ENCODE measurements at places on chromosomes 1 and 21.

DNA sequence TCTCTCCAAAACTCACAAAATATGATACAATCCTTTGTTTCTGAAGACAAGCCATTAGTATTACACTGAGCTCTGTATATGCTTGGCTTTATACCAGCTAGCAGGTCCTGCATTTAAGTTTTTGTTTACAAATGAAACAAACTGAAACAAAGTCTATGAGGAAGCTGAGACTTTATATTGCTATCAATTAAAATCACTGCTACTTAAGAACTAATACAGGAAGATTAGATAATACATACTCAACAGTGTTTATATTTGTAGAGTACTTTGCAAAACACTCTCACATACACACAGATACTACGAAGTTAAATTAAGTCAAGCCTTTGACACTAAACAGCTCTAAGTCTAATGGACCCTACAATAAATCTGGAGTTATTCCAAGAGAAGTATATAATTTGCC, 247.4 kb downstream of the CRB1 start:
- no peak for DNase-seq

DNA sequence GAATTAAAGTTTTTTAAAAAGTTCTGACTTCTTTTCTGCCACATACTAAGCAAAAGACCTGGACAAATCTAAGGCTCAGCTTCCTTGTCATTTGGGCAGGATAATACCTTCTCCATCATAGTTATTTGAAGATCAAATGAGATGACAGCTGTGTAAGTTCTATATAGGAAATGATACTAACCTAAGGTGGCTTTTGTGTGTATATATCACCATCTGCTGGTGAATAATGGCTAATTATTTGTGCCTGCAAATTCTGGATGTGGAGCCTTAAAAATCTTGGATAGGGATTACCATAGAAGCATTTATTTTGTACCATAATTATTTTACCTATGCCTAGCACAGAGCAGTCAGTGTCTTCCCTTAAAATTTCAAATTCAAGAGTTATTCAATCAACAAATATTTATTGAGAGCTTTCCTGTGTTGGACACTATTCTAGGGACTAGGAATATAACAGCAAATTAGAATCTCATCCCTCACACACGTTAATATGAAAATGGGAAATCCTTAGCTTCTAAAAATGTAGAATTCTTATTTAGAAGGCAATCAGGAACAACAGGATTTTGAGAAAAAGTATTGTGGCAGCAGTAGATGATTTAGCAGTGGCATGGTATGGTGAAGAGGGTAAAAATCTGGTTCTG, 89.8 kb downstream of the TMEM200B start:
- DNase-seq, result peak; percentile 67

GRCh38 chr21:42061195-42061985, 9.7 kb upstream of the UMODL1 start:
- peak; percentile 38 for DNase-seq

- no peak for DNase-seq
These were observed 1.8 kb downstream of the SWT1 start for GRCh38 chr1:185158800-185159199.

DNA sequence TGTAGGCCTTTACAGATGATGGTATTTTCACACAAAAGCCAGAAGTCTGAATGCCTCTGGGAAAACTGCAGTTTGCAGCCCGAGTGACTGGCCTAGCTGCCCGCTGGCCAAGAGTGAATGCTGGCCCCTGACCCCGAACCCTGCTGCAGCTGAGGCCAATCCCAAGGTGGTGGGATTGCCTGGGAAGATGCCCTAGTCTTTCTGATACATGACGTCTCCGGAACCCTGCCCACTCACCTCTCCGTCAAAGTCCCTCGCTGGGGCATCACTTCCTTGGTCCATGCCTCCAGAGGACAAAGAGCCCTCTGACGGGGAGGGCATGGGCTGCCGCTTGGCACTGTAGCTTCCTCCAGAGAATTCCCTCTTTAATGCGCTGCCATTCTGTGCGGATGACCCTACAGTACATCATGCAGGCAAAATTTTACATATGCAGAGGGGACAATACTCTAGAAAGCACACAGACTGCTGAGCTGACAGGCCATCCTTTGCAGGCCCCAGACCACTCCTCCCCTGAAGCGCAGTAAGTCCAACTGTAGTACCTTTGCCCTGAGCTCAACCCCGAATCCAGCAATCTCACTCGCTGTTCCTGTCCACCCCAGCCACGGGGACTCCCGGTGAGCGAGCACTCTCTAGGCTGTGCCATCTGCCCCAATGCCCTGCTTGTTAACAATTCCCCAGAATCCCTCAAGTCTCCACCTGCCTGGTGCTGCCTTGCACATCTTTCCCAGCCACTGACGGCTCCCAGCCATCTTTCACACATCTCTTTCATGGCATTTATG, 54.7 kb downstream of the COQ8A start:
- DNase-seq, result no peak

DNA sequence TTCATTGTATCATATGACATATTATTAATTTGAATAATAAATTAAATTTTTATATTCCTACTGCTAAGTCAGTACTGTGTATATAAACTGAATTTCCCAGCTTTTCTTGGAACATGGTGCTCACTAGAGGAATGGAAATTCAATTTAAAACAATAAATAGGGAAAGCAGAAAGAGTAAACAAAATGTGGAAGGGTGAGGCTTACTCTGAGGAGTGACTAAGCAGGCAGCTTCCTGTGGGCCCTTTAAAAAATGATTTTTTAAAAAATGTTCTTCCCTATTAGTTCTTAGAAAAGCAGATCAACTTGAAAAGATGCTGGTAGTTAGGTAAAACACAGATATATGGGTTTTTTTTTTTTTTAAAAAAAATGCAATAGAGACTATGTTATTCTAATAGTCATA, 49.5 kb upstream of the S1PR1 start:
- DNase-seq, result no peak

DNA sequence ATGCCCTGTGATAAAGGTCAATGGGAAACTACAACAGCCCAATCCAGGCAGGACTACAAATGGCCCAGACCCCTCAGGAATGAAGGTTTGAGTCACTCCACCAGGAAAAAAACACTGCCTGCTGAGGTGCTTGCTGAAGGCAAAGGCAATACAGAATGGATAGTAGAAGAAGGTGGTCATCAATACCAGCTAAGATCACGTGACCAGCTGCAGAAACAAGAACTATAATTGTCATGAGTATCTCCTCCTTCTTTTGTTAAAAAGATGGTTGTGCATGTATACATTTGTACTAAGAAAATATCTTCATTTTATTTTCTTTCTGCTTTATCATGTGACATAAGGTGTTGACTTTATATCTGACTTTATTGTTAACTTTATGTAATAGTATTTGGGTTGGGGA, 23.4 kb upstream of the ZNF644 start:
- DNase-seq, result no peak
